ENCODE measurements at places on chromosomes 16 and 17. TPM values are rescaled to one million over a fixed set of nuclear protein-coding genes. Genes with fewer than 3 reads are reported as not detected.

The CA5A gene
- not detected for total RNA-seq

The TNP2 gene
- total RNA-seq: not detected

The KCNG4 gene
- not detected for total RNA-seq

The KRT28 gene
- not detected for total RNA-seq

The DNAH17 gene
- total RNA-seq: not detected

The TP53TG3F gene
- total RNA-seq: 0.22 TPM

The KRTAP2-3 gene
- total RNA-seq: 0.72 TPM

The KRT24 gene
- total RNA-seq: not detected

The ABCA6 gene
- total RNA-seq: 7.7 TPM

The DNASE1L2 gene
- 0.86 TPM for total RNA-seq

The PDILT gene
- total RNA-seq: not detected

The MYH1 gene
- not detected for total RNA-seq
